H54 (cell line): ENCODE measurements at places on chromosomes 3 and 15.

DNA sequence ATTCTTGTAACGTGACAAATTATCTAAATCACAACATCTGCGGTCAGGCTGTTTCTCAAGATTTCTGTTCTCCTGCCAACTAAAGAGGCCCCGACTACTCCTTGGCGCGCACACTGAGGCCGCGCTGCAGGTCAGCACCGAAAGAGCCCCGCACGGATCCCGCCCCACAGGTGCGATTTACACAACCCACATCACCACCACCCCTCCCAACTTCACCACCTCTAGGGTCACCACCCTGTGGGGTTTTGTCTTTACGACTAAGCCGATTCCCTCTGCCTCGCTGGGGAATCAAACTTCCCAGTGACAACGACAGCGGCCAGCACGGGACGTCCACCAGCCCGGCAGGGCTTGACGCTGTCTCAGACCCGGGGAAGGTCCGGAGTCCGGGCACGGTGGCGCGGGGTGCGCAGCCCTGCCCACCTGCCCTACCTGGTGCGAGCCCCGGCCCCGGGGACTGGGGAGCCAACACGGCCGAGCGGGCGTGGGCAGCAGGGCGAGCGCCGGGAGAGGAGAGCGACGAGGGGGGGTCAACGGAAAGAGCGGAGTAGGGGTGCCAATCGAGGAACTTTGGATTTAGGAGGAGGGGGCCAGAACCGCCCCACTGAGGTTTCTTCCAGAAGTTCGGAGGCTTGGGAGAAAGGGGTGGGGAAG lies 764 bp downstream of the UACA start:
- no peak for DNase-seq

DNA sequence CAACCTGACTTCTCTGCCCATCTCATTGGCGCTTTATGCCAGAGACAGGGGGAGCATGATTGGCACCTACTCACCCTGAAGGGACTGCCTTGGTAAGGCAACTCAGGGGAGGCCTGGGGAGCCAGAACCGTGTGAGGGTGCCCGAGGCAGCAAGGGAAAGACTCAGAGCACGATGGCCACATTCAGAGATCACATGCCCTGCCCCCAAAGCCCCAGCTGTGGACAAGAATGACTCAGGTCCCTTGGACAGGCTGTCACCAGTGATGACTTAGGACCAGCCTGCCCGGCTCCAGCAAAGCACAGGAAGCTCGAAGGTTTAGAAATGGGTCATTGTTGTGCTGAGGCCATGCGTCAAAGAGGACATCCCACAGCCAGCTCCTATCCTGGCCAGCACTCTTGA lies 49.1 kb upstream of the LIMD1 start:
- no peak for DNase-seq

DNA sequence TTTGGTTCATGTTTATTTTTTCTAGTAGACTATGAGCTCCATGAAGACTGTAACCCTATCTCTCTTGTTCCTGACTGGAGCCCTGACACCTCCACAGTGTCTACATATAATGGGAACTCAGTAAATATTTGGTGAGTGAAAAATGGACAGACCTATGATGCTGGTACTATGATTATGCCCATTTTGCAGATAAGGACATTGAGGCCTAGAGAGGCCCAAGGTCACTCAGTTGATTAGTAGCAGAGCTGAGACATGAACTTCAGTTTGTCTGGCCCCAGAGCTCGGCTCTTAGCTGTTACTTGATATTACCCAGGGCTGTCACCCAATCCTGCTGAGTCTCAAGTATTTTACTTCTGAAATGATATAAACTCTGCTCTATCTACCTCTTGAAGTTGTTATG lies 5.5 kb downstream of the EFCAB12 start:
- no peak for DNase-seq

DNA sequence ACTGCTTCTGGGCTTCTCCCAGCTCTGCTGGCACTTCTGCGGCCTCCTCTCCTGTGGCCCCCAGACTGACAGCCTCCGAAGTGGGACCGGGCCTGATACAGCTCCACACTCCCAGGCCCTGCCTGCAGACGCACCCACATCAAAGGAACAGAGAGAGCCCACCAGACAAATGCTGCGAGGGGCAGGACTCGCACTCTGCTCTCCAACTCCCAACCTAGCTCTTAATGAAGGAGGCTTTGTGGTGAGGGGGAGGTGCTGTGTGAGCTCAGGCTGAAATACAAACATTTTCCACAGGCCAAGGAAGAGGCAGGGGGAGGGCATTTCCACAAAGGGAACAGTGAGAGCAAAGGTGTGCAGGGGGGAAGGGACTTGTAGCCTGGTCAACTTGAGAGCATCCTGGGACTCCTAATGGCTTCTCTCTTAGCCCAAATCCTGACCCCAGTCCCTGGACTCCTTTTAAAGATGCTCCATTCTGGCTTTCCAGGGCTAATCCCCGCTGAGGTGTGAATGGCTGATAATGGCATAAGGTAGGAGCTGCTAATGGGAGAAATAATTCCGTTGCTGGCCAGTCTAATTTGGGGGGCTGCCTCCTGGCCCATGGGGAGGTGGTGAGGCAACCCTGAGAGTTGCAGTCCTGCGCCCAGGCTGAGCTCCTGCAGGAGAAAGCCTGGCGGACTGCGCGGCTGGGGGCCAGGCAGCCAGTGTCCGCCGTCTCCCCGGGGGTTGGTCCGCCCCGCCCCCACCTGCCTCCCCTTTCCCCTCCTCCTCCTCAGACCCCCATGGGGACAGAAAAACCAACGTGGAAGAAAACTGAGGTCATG lies 9.6 kb downstream of the LINGO1 start:
- DNase-seq, result no peak

GRCh38 chr3:122427857-122428471 lies 12.1 kb upstream of the WDR5B start:
- no peak for DNase-seq

DNA sequence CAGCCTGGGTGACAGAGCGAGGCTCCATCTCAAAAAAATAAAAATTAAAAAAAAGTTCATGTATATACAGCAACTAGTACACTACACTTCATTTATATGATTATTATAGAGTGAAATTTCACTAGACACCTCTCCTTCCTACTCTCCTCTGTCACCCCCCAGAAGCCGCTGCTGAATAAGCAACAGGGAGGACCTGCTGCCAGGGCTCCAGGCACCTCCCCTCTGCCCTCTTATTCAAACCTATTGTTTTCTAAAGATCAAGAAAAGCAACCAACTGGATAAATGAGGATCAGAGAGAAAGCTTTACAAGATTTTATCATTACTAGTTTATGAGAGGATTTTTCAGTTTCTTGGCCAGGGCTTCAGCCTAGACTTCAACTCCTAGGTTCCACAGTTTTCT lies 71.5 kb downstream of the DHX30 start:
- no peak for DNase-seq

DNA sequence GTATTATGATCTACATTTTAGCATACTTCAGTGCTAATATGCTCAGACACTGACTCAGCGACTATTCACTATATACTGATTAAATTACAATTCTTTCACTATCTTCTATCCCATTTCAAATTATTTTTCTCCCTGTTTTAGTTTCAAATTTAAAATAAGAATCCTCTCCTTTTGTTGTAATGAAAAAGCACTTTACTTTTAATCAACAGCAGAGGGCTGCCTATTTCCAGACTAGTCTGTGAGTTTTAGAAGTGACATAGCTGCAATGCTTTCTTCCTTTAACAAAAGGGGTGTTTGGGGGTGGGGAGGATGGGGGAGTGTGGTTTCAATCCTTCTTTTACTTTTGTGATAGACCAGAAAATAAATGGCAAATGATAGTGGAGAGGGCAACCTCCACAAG lies 2.4 kb downstream of the NEDD4 start:
- DNase-seq, result no peak

DNA sequence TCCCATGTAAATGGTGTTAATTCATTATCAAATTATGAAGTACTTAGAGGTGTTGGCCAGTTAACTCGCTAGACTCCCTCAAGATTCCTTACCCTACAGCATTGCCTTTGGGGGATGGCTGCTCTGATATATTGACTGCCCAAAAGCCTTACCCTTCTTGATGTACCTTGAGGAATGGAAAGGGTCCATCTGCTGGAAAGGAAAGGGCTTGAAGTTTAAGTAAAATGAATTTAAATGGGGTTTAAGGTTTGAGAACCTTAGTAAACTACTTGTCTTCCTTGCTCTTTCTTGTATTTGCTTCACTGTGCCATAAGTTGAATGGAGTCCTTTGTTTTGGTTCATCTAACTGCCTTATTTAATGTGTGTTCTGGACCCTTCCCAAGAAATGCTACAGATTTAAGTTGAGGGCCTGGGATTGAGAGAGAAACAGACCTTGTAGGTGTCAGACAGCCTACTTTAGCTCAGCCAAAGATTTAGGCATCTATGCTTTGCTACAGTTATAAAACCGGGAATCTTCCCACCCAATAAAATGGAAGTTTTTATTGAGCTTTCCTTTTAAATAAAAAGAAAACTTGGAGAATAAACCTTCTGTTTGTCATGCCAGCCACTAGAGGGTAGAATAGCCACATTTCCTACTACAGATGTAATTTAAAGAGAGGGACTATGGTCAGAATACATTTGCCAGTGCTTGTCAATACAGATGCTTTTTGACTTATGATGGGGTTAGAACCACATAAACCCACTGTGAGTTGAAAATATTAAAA lies 25.3 kb downstream of the CMSS1 start:
- DNase-seq, result peak; percentile 19

GRCh38 chr3:66367979-66368378 lies 132.8 kb downstream of the LRIG1 start:
- DNase-seq, result no peak

DNA sequence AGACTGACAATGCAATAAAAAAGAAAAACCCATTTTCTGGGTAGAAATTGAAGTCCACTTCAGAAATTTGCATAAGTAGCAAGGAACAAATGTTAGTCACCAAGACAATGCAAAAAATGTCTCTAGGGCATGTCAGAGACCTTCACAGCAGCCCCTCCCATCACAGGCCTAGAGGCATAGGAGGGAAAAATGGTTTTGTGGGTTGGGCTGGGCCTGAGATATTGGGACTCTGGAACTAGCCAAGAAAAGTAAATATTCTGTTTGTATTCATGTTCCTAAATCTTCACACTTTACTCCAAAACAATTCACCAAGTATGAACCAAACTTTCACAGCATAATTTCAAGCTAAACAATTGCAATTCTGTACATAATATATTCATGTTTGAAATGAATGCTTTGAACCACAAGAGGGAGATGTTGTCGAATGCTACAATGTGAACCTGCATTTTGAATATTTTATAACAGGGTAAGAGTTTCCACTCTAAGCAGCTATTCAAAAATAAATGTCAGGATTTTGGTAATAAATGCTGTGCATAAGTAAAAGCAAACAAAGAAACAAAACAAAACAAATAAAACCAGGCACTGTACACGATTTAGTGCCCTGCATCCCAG lies 429.2 kb downstream of the OTOL1 start:
- no peak for DNase-seq

- no peak for DNase-seq
These were observed 39.3 kb downstream of the FGF7 start for GRCh38 chr15:49462232-49462844.

- no peak for DNase-seq
These were observed 33.1 kb downstream of the TBC1D5 start for GRCh38 chr3:17709236-17709810.

- DNase-seq, result no peak
These were observed 129.9 kb downstream of the VGLL4 start for GRCh38 chr3:11513817-11514135.

DNA sequence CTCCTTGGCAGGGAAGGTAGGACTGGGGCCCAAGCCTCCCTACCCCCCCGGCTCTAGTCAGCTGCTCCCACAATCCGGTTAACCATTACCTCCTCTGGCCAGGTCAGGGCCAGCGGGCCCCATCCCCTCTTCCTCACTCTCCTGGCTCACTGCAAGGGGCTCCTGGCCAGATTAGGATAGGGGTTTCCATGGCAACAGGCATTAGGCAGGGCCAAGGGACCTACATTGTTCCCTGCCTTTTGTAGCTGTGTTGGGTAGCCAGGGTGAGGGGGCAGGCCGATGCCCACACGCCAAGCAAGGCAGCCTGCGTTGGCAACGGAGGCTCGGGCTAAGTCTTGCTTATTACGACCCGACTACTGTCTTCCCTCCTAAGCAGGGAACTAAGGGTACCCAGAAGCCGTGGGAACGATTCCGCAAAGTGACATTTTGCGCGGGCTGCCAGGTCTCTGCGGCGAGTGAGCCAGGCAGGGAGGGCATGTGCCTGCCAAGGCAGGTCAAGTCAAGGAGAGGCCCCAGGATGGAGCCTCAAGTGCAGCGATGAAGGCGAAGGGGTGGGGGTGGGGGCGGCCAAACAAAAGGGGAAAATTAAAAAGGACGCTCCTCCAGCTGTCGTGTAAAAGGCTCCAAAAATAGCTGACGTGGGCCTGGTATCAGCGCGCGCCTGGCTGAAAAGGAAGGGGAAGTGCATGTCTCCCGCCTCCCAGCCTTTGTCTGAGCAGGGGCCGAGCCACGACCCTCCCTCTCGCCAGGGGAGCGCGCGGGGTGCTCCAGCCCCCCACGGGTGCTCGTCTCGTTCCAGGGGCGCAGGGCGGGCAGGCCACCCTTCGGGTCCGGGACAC lies 919 bp downstream of the IDH2 start:
- no peak for DNase-seq

- no peak for DNase-seq
These were observed 49.8 kb downstream of the RSRC1 start for GRCh38 chr3:158159714-158160113.

DNA sequence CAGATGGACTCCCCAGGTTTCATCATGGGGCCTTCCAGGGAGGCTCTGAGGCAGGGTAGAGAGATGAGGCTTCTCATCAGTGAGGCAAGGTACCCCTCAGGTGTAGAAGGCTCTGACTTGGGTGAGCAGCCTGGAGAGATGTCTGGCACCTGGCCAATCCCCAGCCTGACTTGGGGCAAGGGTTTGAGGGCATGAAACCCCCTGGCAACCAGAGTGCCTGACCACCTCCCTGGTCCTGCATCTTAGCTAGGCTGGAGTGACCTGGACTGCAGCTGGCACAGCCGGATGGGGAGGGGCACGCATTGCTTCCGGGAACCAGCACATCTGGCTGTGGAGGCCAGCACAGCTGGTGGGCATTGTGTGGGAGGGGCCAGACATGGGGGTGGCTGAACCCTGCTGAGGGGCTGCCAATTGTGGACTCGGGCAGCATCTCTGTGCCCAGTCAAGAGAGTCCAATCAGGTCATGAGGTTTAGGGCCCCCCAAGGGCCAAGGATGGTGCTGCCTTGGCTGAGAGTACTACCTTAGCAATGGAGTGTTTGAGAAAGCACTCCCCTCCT lies 1.9 kb downstream of the ZBTB47 start:
- no peak for DNase-seq
